NCI-H774 (cell line): ENCODE measurements at places on chromosomes 4 and X.

GRCh38 chrX:40175511-40176350, 78.0 kb upstream of the BCOR start:
- DNase-seq = peak; percentile 44

GRCh38 chr4:54635318-54635717, 22.4 kb upstream of the KIT start:
- DNase-seq = no peak

DNA sequence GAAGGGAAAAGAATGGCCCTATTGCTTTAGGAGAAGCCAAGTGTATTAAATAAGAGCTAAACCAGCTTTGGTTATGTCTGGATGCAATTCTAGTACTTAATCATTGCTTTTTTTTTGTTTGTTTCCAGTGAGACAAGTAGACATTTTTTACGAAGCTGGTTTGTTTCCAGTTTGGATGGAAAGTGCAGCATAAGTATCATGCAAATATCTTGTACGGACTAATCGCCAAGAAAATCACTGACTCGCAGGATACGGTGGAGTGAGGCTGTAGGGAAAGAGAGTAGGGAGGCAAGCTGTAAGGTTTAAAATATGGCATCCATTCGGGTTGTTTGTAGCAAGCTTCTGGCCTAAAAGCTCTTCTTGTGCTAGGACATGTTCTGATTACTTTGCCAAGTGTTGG, 64.8 kb downstream of the HPGD start:
- DNase-seq = no peak

DNA sequence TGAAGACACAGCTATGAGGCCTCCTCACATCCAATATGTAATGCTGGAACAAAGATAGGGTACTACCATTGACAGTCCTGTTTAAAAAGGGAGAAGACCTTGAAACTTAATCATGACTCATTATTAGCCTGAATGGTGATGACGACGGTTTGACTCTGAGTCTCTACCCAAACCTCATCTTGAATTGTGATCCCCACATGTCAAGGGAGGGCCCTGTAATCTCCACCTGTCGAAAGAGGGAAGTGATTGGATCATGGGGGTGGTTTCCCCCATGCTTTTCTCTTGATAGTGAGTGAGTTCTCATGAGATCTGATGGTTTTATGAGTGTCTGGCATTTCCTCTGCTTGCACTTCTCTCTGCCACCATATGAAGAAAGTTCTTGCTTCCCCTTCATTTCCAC, 395.3 kb upstream of the CPEB2 start:
- DNase-seq = no peak

GRCh38 chrX:70172221-70172620, 5.1 kb upstream of the DGAT2L6 start:
- no peak for DNase-seq

GRCh38 chr4:1776521-1777161, 16.5 kb upstream of the FGFR3 start:
- no peak for DNase-seq

DNA sequence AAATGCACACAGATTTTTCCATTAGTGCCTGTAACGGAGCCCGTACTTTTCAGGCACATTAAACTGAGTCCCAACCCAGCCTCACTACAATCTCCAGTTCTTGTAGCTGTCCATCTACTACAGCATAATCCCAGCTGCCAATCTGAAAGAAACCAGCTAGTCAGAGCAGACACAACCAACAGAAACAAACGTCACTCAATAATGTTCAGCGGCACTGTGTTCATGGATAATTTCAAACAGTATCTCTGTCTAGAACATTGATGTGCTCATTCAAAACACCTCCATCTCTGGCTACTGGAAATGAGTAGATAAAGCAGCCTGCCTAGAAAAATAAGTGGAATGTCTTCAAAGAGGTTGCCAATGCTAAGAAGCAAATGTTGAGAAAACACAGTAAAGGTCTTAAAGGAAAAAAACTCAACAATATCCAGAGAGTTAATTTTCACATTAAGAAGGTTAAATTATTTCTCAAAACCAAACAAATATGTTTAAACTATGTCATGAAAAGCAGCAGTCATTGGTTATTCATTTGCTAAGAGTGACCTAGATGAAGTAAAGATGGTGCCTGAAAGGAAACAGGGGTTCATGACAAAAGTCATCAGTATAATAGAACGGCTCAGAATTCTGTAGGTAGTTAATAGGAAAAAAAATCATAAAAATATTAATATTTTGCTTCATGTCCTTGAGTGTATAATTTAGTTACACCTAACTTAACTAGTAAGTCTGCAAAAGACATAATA, 245.1 kb upstream of the MAB21L2 start:
- DNase-seq = no peak

- DNase-seq = no peak
These were observed 132.2 kb upstream of the FAM47B start for GRCh38 chrX:34810364-34810763.

- DNase-seq = no peak
These were observed 245.1 kb downstream of the PPP3CA start for GRCh38 chr4:101102114-101102742.

- no peak for DNase-seq
These were observed 43.5 kb downstream of the CLDN34 start for GRCh38 chrX:10010686-10011085.

DNA sequence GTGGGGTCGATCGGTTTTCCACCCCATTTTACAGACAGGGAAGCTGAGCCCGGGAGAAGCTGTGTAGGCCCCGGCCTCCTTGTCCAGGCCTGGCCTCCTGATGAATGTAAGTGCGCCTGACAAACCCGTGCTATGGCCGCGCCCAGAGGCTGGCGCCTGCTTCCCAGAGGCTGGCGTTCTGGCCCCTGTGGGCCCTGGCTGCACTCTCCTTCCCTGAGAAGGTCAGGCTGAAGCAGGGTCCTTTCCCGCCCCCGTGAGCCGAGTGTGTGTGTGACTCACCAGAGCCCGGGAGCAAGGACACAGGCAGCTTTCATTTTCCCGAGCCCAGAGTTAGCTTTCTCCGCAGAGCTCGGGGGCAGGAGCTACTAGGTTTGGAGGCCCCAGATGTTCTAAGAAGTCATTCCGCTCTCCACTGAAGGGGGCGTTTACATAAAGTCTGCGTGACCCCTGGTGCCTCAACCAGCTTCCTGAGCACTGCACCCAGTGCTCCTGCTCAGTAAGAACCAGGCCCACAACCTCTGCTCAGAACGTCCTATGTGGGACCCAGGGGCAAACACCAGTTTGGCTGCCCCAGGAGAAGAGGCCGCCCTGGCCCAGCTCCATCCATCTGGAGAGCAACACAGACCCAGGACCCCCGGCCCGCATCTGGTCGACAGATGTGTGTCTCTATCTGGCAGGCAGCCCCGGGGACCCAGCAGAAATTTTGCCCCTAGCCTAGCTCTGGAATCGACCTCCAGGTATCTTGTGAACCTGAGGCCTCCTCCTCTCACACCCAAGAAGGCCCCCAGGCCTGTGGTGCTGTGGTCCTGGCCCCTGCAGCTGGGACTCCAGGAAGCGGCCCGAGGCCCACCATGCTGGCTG, 13.6 kb downstream of the UVSSA start:
- DNase-seq = no peak

GRCh38 chr4:185925910-185926360, 113.9 kb upstream of the SORBS2 start:
- no peak for DNase-seq

DNA sequence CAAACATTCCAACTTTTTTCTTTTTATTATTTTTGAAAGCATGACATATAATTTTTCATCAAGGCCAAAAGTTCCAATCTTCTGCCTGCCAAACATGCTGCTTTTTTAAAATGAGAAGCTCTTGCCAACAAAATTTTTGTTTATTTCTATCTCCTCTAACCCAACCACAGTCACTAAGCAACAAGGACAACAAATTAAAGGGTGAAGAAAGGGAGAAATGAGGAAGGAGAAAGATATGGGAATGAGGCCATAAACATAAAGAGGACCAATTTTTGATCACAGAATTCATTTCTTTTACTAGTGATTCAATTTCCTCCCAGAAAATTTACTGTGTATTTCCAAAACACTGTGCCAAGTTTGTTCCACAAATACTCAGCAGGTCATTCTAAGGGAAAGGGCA, 537.0 kb upstream of the DIAPH2 start:
- no peak for DNase-seq

DNA sequence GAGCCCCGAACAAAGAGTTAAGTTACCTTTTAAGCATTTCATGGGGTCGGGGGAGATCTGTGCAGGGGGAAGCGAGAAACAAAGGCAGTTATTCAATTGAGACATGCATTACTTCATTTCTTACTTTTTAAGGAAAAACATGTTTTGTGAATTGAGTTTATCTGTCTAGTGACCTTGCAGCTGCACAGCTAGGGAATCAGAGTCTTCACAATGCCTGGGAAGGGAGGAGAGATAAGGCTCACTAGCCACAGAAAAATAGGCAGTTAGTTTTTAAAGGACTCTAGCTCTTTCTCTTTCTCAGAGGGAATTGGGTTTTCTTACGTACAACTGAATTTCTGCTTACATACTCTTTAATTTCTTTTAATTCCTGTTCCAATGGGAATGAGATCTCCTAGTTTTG, 26.2 kb upstream of the ZBTB33 start:
- no peak for DNase-seq

GRCh38 chrX:29215251-29215650, 628.0 kb downstream of the IL1RAPL1 start:
- DNase-seq = no peak

DNA sequence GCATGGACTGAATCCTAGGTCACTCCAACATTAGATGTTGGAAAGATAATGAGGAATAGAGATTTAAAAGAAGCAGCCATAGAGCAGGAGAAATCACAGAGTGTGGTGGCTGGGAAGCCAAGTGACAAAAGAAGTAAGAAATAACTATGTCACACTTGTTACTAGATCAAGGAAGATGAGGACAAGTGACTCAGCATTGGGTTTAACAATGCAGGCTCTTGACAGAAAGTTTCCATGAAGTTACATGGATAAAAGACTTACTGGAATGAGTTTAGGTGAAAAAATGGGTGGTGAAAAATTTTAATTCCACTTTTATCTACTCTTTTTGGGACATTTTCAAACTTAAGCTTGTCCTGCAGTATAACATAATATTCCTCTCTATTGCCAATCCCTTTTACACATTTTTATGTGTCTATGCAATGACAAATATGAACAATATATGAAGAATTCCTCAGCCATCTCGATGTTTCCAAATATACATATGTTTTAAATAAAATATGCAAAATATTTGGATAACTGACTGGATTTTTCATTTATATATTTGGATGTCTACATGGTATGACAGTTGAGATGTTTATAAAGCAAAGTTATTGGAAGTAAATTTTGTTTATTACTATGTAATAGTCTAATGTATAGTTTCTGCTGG, 462.6 kb downstream of the IL15 start:
- DNase-seq = no peak

DNA sequence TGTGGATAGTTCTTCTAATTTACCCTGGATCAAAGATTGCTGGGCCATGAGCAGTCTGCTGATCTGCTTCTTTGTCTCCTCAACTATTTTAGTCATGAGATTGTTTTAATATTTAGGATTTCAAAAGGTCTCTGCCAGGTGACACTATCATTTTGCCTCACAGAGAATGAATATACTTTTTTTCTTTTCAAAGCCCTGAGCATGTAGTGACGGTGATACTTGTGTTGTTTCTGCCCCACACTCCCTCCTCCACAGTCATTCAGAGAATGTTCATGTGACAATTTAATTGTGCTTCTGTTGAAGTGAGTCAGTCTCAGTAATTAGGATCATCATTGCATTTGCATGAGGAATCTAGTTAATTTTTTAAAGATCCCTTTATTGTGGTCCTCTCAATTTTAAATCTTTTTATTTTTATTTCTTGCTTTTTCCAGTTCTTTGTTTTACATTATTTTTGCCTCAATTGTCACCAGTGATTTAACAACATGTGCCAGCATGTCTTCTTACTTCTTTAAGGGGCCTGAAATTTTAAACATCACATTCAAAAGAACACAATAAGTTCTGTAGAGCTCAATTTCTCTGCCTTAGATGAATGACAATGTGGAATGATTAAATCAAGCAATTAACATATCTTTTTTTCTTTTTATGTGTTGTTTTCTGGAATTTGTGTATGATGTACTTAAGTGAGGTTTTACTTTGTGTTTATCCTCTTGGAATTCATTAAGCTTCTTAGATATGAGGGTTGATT, 12.3 kb downstream of the MMRN1 start:
- no peak for DNase-seq

DNA sequence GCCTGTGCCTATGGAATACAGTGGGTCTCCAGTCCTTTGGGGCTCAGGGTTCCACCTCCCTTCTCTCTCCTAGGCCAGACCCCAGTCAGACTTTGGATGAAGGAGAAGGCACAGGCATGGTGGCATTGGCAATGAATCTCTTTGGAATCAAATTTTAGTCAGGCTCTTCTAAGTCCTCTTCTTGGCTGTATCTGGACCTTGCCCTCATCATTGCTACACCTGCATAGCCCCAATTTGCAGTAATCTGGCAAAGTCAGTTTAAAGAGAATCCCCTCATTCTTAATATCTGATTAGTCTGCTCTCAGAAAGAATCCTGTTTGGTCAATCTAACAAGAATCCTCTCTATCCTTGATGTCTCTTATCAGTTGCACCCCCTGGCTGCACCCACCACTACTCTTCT, 77.6 kb downstream of the SLC16A2 start:
- DNase-seq = no peak

GRCh38 chr4:57943682-57944081, 833.5 kb upstream of the IGFBP7 start:
- no peak for DNase-seq

DNA sequence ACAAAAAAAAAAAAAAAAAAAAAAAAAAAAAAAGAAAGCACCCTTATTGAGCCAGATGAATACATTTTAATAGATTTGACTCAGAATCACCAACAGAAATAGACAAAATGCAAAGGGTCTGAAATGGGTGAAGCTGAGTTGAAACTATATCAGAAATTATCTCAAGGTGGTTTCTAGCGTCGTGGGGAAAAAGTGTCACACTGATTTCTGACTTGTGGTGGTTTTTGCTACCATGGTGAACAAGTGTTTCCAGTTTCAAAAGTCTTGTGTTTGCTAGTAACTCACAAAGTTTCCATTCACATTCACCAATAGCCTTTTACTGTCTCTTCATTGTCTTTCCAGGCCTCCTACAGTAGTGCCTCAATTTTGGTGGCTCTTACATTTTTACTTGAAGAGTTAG, 135.5 kb downstream of the ARHGAP24 start:
- no peak for DNase-seq

- no peak for DNase-seq
These were observed 75.7 kb upstream of the WDR1 start for GRCh38 chr4:10192331-10192730.

DNA sequence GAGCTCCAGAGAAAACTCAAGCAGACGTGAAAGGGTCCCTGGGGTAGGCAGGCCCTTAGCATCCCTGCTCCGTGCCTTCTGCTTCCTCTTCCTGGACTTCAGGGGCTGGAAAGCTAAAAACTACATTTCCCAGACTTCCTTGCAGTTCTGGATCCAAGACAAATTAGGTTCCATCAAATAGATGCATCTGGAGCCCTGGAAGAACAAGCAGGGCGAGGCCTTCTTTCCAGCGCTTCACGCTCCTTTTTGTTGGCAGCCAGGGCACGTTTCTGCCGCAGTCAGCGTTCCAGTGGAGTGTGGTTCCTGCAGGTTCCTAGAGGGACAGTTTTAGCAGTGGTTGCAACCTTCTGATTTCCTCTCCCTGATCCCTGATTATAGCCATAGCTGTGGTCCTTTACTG, 53.6 kb upstream of the MSX1 start:
- no peak for DNase-seq

GRCh38 chr4:154545689-154546088, 4.5 kb downstream of the PLRG1 start:
- no peak for DNase-seq

- no peak for DNase-seq
These were observed 473.4 kb downstream of the INPP4B start for GRCh38 chr4:142372530-142373260.

- DNase-seq = no peak
These were observed 662.2 kb upstream of the ACTRT1 start for GRCh38 chrX:128714425-128714824.

- no peak for DNase-seq
These were observed 51.3 kb downstream of the RTL9 start for GRCh38 chrX:110409925-110410324.
